ENCODE measurements at places on chromosomes 12 and 14. TPM values are rescaled to one million over a fixed set of nuclear protein-coding genes. Genes with fewer than 3 reads are reported as not detected.

The TDRD9 gene
- not detected for total RNA-seq

The METTL17 gene
- total RNA-seq, result 70.0 TPM

The WDHD1 gene
- 13.5 TPM for total RNA-seq

The OAS2 gene
- total RNA-seq, result 0.25 TPM

Data from A549 treated with DMSO at 1 μM for 4 hours (cell line).